ENCODE measurements at places on chromosomes 11 and 22.

- no peak for DNase-seq
Measured at GRCh38 chr11:83641511-83641910, 355.3 kb upstream of the CCDC90B start.

- no peak for DNase-seq
Measured at GRCh38 chr11:1310772-1311468, 1.5 kb upstream of the TOLLIP start.

- no peak for DNase-seq
Measured at GRCh38 chr22:23837911-23838680, 710 bp downstream of the DERL3 start.

DNA sequence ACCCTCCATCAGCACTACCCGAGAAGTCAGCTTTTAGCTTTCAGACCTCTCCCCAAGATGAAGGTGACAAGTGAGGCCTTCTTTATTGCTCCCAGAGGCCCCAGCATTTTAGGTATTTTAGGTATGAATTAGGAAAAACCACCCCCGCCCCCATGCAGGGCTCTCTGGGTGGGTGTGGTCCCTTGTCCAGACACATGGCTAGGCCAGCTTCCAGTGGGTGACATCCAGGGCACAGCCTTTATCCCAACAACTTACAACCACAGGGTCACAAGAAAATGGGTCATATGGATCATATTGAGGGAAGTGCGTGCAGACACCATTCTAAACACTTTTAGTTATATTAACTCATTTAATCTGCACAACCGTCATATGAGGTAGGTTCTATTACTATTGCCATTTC, 42.1 kb downstream of the RIBC2 start:
- no peak for DNase-seq

DNA sequence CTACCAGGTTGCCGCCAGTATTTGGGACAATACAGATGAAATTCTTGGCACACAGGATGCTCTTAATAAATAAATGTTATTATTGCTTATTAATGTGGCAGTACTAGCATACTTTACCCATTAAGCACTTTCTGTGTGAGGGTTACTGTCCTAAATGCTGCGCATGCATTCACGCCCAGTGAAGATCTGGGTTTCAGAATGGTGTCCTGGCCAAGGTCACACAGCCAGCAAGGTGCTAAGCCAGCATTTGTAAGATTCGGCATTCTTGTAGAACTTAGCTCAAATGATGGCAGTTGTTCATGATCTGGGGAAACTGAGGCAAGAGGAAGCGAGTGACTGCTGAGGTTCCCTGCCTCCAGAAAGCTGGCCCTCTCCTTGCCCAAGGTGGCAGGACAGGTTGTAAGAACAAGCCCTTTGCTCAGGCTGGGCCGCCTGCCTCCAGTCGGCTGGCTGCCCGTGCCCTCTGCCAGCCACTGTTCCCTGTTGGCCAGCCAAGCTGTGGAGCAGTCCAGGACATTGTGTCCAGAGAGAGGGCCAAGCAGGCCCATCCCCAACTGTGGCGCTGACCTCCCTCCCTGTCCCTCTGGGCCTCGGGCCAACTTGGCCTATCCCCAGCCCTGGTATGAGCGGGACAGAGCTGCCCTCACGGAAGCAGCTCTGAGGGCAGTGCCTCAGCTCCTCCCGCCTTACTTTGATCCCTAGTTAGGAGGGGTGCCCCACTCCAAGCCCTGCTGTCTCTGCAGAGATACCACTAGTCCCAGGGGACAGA, 28.8 kb downstream of the TOB2 start:
- no peak for DNase-seq
